ENCODE measurements at places on chromosomes 7 and 10.

DNA sequence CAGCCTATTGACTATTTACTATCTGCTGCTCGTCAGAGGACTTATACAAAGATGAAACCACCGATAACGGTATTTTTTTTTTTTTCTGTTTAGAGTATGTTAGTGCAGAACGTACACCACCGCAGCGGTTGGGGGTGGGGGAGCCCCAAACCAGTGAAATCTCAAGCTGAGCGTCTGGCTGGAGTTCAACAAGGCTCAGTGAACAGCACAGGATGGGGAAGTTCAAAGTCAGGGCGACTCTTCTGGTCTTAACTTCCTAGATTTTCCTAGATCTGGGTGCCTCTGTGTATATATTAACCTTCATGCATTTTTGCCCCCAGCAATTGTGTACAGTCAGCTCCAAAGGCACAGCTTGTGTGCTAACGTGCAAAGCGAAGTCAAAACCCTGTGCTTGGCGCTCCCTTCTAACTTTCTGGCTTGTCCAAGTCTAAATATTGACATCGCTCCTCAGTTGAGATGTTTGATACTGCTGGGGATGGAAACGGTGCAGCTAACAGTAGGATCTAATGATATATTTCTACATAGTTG lies 1.1 kb downstream of the RHOBTB1 start:
- DNase-seq, result peak; percentile 14

- no peak for DNase-seq
These were observed 97.0 kb downstream of the HGF start for GRCh38 chr7:81672872-81673271.

DNA sequence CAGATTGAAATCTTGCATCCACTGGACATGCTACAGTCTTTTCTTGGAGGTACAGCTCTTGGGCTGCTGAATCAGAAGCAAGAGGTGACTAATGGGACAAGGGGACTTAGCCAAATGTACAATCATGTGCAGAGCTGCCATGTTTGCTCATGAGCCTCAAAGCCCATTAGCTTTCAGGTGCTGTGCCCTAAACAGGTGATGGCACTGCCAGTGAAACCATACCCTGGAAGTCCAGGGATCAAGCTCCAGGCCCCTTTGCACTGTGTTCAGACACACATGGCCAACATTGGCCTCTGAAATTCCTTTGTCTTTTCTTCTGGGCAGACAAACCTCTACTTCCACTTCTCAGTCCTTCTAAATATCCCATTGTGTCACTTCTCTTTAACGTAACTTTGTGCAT lies 328.2 kb downstream of the GRID1 start:
- DNase-seq, result no peak

DNA sequence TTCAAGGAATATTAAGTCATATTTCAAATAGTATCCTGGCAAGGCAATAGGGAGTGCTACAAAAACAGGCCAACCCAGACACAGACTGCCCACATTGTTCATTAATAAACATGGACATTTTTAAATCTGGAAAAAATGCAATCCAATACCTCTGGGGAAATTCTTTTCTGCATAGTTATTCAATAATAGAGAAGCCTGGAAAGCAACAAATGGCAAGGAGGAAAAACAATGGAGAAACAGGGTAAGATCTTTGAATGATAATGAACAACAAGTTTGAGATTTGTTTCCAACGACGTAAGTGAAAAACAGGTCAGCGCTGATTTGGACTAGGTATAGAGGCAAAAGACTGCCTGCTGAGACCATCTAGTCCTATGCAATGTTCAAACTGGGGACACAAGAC lies 44.7 kb upstream of the ZNF800 start:
- no peak for DNase-seq

GRCh38 chr7:137316648-137317353 lies 26.7 kb downstream of the PTN start:
- DNase-seq, result no peak

- no peak for DNase-seq
These were observed 50.7 kb upstream of the PLPP4 start for GRCh38 chr10:120406376-120406775.

GRCh38 chr7:125112850-125113249 lies 183.2 kb upstream of the POT1 start:
- no peak for DNase-seq

- no peak for DNase-seq
These were observed 67.1 kb downstream of the LSMEM1 start for GRCh38 chr7:112547916-112548315.

- DNase-seq, result no peak
These were observed 130.5 kb downstream of the ADCY1 start for GRCh38 chr7:45704683-45705016.

GRCh38 chr10:50651808-50652207 lies 28.1 kb upstream of the SGMS1 start:
- no peak for DNase-seq

- DNase-seq, result no peak
These were observed 55.1 kb upstream of the LAMB1 start for GRCh38 chr7:108057951-108058481.

GRCh38 chr10:96225119-96225518 lies 46.2 kb downstream of the BLNK start:
- DNase-seq, result no peak

DNA sequence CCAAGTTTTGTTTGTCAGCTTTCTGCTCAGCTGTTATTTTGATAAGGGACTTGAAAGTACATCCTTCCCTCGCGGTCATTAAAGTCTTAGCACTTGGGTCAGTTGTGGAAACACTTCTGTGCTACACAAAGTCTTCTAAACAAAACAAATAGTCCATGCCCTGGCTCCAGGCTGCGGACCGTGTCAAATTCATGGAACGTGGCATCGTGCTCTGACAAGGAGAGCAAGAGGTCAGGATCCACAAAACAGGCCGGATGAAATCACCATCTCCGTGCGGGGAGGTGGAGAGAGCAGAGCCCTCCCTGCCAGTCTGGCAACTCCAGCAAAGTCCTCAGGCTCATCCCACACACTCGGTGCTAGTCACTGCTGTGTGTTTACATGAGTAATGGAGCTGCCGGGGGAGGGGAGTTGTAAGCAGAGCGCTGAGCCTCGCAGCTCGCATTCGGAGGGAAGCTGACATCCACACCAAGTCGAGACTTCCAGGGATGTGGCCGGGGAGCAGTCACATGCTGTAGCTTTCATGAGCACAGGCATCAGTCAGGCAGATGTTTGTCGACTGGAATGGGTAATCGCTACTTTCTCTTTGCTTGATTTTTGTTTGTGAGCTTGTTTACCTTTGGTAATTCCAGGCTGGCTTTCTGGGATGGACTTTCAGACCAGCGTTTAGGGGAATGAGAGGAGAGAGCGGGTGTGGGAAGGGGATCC lies 147.6 kb downstream of the ARID5B start:
- peak; percentile 61 for DNase-seq

DNA sequence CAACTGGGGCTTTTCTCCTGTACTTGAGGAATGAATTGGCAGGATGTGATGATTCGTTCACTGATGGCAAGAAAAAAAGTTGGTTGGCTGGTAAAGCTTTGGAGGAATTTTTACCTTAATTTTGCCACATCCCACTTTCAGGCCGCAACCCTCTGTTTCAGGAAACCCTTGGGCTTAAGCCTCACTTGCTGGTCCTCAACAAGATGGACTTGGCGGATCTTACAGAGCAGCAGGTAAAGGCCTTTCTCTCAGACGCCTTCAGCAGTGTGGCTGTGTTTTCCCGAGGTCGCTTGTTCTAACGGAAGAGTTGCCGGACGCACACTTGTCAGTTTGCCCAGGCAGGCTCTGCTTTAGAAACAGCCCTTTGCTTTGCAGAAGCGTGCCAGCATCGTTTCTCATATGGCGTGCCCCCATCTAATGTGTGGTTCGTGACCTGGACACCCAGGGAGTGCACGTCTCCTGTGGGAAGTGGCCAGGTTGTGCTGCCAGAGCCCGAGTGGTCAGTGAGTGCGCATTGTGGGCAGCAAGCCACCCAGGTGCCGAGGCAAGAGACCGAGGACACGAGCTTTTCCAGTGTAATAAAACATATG lies 2.2 kb downstream of the MTG1 start:
- no peak for DNase-seq

DNA sequence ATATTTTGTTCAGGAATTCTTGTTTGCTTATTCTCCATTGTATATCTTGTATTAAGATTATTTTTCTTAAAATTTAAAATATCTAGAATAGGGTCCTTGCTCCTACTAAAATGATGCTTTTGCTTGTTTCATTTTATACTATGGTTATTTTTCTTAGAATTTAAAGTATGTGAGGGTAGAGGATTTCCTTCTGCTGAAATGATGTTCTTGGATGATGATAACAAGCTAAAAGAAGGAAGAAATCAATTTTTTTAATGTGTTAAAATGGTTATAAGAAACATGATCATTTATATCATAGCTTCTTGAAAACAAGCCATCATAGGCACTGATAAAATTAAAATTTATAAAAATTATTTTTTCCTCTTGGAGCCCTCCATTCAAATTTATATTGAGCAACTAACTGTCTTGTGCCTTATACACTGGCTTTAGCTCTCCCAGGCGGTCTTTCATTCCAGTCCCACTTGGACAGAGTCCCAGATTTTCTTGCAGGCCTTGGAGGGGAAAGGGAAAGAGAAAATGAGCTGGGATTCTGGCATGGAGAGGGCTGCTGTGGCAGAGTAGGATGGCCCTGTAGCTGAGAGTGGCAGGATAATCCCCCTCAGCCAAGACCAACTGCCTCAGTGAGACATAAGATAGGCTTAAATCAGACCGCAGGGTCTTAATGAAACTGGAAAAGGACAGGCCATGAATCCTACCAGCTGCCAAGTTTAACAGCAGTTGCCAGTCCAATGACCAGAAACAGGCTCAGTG lies 60.2 kb downstream of the DNAJB9 start:
- DNase-seq, result no peak

DNA sequence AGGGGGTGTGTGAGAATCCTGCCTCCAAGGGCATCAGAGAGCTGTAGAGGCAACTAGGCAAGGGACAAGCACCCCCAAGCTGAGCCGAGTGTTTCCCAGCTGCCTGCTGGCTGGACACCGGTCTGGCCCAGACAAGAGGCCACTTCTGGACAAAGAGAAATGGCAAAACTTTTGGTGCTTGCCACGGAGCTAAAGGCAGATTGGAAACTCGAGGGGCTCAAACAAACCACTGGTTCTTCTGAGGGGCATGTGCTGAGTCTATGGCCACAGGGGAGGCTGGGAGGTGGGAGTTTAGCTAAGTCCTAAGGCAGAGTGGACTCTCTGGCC lies 66.5 kb upstream of the INPP5A start:
- no peak for DNase-seq

DNA sequence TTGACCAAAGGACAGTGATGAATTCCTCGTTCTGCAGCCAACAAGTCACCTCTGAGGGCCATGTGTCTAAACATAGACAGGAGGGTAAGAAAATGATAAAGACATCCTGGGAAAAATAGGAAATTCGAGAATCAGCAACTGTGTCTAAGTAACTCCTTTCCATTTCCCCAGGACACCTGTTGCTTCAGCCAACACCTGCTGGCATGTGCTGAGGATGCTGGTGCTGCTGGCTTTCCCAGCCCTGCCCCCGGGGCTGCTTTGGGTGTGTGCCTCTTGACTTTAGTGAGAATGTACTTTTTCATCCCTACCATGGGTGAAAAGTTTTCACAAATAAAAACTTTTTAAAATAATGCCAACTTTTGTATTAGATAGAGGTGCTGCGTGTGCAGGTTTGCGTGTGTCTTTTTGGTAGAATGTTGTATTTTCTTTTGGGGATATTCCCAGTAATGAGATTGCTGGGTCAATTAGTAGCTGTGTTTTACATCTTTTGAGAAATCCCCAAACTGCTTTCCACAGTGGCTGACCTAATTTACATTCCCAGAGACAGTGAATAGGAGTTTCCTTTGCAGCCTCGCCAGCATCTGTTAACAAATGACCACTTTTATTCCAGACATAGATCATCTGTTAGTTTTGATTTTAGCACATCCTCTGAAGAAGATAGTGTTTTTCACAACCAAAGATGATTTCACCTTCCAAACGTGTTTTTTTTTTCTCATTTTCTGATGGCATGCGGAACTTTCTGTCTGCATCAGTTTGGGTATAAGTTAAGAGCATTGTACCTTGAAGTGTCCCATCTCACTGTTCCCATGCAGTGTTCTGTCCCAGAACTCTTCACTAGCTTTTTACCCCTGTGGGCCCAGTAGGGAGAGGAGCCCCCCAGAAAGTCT lies 104.2 kb upstream of the ACBD5 start:
- DNase-seq, result peak; percentile 37

DNA sequence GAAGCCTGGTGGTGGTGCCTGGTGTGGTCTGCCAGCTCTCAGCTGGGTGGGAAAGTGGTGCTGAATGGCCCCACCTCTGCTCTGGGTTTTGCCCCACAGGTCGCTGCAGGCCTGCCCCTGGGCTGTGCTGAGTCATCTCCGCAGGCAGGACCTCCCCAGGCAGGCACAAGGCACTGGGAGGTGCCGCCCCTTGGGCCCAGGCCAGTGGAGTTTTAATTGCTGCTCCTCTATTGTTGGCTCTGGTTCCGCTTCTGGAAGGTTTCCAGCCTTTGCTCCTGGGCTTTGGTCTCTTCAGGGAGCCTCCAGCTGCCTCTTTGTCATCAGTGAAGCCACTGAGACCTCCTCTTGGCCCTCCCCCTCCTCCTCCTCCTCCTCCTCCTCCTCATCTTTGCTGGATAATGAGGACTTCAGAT lies 180.3 kb upstream of the GRB10 start:
- DNase-seq, result no peak

- DNase-seq, result no peak
These were observed 32.9 kb upstream of the INPP5A start for GRCh38 chr10:132504501-132505272.

DNA sequence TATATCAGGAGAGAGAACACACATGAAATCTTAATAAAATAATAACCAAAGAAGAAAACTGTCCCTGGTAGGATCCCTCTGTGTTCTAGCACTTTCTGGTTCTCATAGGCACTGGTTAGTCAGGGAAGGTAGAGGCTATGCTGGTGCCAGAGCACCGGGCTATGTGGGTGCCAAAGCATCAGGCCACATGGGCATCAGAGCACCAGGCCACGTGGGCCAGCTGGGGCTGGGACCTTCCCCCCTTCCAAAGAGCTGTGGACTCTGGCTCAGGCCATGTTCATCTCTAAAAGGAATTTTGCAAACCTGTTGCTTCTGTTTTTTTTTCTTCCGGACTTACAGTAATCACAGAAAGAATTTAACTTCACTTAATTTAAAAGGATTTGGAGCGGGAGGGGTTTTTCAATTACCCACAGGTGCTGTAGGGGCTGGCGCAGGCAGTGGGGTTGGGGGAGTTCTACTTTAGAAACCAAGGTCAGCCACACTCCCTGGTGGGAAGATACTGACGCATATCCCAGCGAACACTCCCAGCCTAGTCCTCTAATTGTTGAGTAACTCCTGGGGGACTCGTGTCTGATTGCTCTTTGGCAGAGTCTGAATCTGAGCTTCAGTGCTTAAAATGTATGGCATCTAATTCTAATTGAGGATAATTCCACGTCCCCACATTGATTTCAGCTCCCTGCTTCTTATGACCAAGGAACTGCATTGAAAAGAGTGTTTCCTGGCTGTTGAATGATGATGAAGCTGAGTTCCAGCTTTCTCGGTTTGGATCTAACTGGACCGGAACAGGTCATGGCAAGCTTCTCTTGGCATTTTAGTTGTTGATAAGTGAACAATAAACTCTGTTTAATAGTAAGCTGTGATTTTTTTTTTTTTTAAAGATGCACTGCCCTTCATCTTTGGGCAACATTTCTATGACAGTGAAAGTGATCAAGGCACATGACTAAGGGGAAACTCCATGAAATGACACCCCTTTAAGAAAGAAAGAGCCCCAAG lies 110.7 kb upstream of the FZD8 start:
- DNase-seq, result no peak
